Fibroblast of the aortic adventitia (primary cell): ENCODE measurements at places on chromosomes 16 and 17. TPM values are rescaled to one million over a fixed set of nuclear protein-coding genes. Genes with fewer than 3 reads are reported as not detected.

Gene RGS9
- total RNA-seq, result 2.5 and 3.0 TPM in 2 replicates

Gene TMEM204
- total RNA-seq, result 5.0 and 22.1 TPM in 2 replicates

Gene AURKB
- 5.7 and 31.8 TPM in 2 replicates for total RNA-seq

Gene IGFALS
- total RNA-seq, result 0.16 and 0.27 TPM in 2 replicates

Gene ZPBP2
- not detected in 2 replicates for total RNA-seq
